ENCODE measurements at places on chromosomes 3 and 15.

DNA sequence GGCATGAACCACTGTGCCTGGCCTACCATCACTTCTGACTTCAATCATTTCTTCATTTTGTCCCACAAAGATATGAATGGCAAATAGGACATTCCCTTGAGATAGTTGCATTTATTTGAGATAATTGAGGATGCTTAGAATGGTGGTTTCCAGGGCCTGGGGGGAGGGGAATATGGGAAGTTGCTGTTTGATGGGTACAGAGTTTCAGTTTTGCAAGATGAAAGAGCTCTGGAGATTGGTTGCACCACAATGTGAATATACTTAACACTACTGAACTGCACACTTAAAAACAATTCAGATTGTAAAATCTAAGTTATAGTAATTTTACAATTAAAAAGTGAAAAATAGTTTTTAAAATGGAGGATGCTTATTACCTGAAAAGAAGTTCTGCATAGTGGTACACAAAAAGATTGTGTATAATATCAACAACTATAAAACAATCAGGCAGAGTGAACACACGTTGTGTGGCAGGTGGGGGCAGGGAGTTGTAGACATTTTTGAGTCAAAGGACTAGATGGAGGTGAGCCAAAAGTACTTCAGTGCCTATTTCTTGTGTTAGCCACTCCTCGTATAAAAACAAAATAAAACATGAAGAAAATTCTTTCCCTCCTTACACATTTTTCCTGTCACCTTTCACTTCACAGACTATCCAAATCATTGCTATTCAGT lies 18.5 kb upstream of the RIOX2 start:
- no peak for DNase-seq

DNA sequence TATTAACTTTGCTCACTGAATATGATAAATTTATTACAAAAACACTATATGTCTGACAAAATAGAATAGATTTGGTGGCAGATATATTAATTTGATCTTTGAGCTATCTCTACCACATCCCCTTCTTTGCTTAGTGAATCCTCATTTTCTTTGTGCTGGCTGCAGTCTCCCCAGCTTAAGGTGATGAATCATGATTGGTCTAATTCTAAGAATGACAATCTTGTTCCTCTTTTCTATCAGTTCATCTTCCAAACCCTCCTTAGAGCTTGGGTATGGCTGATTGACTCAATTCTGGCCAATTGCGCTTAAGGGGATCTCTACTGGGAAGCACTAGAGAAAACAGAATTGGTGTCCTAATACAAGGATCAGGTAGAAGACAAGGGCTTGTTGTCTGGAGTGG lies 309.6 kb upstream of the GOLIM4 start:
- no peak for DNase-seq

- no peak for DNase-seq
These were observed 100.3 kb downstream of the MYLK start for GRCh38 chr3:123783811-123784210.

DNA sequence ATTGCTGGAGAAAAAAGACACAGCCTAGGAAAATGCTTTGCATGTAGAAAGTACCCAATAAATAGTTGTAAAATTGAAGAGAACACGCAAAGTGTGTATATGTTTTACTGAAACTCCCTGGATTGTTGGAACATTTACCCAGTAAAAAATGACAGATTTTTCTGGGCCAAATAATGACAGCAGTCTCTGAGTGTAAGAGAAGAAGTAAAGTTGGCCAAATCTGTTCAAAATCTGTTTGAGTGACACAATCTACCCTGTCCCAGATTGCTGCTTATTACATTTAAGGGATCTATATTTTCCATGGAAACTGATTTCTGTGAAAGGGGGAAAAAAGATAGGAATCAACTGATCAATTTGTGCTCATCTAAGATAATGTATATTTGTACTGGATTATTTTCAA lies 267.9 kb downstream of the TUSC7 start:
- DNase-seq: no peak

- no peak for DNase-seq
These were observed 135.8 kb downstream of the THSD4 start for GRCh38 chr15:71250936-71251583.
